ENCODE measurements at places on chromosomes 4 and X.

DNA sequence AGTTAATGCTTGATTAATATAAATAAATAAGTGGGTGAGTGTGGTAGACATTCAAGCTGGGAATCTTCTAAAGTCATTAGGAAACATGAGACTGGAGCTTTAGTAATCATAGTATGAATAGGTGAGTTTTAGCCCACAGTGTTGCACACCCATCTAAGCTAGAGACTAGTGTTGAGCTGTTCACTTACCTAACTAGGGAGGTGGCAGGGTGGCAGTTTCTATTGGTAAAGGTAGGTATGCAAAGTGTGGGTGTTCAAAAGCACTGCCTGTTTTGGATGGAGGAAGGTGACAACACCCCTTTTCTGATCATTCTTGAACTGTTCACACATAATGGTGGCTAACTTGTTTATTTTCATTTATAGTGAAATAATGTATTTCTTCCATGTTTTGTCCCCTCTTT lies 41.3 kb downstream of the PLS3 start:
- DNase-seq = no peak

- no peak for DNase-seq
Observed at GRCh38 chr4:143443728-143444127, 69.8 kb upstream of the SMARCA5 start.

DNA sequence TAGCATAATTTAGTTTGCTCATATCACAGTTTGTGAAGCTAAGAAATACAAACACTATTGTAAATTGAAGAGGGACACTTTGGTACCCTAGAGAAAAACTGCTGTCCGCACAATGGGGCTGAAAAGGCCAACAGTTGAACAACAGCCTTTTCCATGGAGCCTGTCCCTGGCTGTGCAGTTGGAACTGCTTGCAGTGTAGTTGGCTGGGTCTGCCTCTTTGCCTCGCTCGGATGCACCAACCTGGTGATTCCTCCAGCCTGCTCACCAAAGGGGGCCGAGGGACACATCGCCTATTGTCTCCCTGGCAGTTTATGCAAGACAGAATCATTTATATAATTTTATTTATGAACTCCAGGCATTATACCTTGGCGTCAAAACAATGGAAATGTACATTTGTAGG lies 16.5 kb upstream of the GALNT7 start:
- no peak for DNase-seq

- no peak for DNase-seq
Observed at GRCh38 chr4:56127716-56128115, 179.0 kb downstream of the CEP135 start.

Measured in NCI-H774 (cell line).